ENCODE measurements at places on chromosomes 3 and 15. TPM values are rescaled to one million over a fixed set of nuclear protein-coding genes. Genes with fewer than 3 reads are reported as not detected.
A peak's percentile ranks its signal among the peaks of the same experiment; 100 is the strongest.

- DNase-seq, result no peak
Measured at GRCh38 chr3:175743733-175744400, 884.7 kb downstream of the NAALADL2 start.

- no peak for DNase-seq
Measured at GRCh38 chr15:40314723-40315276, 7.1 kb upstream of the PLCB2 start.

OR5K2 gene
- not detected for total RNA-seq

- DNase-seq, result no peak
Measured at GRCh38 chr3:30500666-30501399, 105.6 kb upstream of the TGFBR2 start.

DNA sequence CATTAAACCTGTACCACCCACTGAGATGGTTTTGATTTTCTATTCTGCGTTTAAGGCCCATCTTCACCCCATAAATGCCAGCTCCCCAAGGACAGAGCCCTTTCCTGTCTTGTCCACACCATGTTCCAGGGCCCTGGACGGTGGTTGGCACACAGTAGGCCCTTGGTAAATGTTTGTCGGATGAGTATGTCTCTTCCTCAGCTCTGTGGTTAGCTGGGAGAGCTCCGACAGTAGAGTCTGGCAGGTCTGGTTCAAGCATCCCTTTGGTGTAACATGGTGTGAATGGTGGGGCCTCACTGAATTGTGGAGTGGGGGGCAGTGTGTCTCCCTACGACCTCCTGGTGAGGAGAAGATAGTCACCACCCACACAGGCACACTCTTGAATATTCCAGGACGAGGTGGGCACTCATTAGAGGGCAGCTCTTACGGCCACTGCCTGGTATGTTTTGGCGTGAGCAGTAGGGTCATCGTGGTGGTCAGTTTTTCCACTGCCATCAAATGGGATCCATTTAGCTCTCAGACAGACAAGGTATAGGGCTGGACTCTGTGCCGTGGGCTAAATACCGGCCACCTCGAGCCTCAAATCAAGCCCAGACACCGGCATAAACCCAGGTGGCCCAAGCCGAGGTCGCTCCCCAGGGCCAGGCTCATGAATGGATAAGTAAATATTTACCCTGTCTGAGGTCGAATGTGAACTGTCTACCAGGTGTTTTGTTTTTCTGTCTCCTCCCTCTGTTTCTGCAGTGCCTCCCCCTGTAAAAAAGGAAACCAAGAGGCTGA is 61.3 kb downstream of the SMAD3 start:
- no peak for DNase-seq

SAMMSON gene
- 0.98 TPM for total RNA-seq

DNA sequence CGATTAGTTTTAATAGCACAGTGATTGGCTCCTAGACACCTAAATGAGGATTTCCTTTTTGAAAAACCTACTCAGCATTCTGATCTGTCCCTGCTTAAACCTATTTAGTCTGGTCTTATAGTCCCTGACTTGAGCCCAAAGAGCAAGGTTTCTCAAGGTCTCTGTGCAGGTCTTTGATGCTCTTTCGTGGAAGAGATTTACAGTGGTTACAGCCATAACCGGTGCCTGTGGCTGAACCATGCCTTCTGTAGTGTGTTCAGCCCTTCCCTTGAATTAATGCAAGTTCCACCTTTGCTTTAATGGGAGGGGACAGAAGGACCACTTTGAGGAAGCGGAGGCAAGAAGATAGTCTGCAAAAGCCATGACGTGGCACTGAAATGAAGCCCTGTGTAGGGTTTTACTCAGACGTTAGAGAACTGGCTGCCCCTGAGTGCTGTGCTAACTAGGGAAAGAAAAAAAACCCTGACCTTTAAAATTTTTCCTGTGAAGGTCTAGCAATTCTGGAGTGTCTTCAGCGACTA is 43.0 kb downstream of the ZBTB38 start:
- no peak for DNase-seq

DNA sequence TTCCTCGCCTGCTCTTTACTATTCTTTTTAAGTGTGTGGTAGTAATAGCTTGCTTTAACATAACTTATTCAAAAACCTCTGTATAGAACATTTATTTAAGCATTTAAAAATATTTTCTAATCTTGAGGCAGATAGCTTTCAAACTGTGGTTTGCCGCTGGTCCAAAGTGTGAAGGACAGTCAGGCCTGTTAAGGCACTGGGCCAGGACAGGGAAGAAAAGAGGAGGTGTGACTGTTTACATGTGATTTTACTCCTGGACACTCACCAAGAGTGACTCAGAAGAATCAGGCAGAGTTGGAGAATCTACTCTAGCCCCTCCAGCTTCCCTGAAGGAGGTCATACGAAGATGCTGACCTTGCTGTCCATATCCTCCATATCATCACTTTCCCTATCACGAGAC is 44.7 kb downstream of the CEP152 start:
- DNase-seq, result no peak

DNA sequence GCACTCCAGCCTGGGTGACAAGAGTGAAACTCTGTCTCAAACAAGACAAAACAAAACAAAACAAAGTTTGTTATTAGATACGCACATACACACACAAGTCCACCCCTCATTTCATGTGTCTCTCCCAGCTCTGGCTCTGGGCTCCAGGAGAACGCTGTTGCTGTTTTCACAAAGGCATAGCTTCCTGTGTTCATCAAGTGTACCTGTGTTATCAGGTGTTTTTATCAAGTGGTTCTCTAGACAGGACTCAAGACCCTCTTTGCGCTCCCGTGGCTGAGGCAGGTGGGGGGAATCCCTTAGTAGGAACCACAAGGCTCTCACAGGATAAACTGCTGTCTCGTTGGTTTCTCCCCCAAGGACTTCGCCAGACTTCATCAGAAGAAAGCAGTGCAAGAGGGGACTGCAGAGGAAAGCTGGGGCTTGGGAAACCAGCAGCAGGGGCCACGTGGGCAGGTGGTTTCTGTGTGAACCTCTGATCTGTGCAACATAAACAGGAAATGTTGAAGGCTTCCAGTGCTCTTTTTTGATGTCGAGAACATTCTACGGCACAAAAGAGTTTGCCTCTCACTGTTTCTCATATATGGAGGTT is 6.9 kb upstream of the PPP1R2 start:
- DNase-seq, result no peak

DNA sequence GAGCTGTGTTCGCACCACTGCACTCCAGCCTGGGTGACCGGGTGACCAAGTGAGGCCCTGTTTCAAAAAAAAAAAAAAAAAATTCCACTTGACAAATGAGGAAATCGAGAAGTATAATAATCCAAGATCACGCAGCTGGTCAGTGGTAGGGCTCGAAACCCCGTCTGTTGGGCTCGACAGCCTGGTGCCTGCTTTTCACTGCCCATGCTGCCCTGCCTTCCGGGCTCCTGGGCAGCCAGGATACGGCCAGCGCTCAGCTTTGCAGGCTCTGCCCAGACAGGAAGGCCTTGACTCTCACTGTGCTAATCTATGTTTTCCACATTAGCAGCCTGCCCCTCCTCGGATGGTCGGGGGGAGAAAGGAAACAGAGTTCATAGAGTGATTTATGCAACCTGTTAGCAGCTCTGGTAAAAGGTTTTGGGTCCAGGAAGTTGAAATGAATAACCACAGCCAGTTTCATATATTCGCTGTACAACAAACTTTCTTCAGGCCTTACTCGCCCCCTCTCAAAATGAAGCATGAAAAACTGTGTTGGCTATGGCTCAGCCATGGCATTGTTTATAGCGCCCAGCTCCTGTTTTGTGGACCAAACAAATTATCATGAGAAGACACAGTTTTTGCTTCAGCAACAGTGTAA is 108.8 kb downstream of the XXYLT1 start:
- DNase-seq, result peak; percentile 83

GOLGA8Q gene
- total RNA-seq, result 1.6 TPM

SPTBN5 gene
- 1.2 TPM for total RNA-seq

DNA sequence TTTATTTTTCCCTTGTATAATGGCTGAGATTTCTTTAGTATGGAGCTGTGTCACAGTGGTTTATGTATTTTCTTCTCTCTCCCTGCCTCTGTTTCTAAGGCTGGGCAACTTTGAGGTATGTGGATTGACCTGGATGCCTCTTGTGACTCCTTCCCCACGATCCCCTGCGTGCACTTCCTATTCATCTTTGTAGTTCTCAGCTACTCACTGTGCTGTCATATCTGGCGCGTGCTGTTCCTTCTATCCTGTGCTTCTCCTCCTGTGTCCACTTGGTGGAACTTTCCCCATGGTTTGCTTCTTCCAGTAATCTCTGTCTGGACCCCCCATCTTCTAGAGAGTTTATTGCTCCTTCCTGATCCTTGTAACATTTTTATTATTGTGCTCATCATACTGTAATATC is 97.3 kb downstream of the AKAP13 start:
- DNase-seq, result peak; percentile 44

DNA sequence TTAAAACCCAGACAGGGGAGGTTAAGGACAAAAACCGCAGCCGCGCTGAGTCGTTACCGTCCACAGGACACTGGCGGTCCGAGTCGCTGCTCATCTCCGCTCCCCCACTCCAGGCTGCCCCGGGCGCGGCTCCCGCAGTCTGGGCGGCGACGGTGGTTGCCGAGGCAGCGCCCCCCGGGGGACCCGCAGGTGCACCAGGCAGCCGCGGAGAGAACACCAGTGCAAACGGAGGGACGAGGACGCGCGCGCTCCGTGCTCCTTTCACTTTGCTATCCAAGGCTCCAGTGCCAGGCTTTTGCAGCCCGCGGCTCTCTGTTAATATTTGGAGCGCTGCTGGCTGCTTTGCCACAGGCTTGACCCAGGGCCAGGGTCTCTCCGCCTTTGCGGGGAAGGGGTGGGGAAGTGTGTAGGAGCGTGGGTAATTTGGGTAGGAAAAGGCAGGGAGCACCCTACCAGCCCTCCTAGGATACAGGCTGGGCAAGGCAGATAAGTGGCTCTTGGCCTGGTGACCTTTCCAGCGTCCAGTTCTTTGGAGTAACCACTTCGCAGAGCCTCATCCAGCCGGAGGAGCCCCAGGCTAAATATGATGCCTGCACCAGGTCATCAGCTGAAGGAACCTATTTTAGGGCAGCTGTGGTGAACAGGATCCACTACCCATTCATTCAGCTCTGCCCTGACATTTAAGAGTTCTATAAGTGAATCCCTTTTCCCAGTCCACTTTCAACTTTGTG is at the start of gene GADL1:
Gene GADL1 (minus strand): TSS at position 141 of the 731 bp plus-strand sequence. CDS start 47 bp downstream, at position 94.
- DNase-seq, result peak; percentile 73

DNA sequence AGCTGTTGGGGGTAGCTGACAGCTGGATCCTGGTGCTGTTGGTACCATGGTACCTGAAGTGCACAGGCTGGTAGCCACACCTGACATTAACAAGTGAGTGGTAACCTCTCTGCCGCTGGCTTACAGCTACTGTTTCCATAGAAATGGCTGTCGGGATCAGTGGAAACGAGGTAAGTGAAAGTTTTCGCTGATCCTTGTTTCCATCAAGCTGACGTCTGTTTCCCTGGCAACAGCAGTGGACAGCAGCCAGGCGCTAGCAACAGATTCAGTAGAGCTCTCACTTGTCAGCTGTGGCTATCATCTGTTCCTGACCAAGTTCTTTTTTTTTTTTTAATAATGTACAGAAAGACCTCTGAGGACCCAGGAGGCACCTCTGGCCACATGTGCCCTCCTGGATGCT is 166.2 kb downstream of the CHDH start:
- no peak for DNase-seq

TWF2 gene
- total RNA-seq, result 59.9 TPM

- DNase-seq, result no peak
Measured at GRCh38 chr15:73781038-73781925, 28.1 kb upstream of the INSYN1 start.

SLC6A1 gene
- 2.1 TPM for total RNA-seq

DNA sequence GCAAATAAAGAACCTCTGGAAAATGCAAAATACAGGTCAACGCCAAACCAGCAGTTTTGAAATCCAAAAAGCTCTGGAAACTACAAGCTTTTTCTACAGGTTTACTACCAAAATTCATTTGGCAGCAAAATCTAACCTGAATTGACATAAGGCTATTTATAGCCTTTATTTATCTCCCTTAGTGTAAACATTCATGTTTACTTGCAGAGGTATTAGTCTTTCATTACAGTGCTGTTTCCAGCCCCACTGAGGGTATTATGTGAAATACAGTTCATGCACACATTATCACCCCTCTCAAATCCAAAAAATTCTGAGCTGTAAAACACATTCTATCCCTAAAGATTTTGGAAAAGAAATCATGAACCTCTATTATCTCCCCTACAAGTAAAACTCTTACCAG is 7.2 kb downstream of the SKIC8 start:
- no peak for DNase-seq

DNA sequence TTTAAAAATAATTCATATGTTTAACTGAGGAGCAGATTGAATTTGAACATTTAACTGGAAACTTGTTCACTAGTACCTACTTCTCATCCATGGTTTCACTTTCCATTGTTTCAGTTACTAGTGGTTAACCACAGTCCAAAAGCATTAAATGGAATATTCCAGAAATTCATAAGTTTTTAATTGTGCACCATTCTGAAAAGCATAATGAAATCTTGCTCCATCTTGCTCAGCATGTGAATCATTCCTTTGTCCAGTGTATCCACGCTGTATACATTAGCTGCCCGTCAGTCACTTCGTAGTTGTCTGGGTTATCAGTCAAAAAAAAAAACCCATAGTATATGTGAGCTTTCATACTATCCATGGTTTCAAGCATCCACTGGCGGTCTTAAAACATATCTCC is 217.6 kb downstream of the TPRG1 start:
- no peak for DNase-seq

GRCh38 chr3:140467796-140468315 is 210.0 kb upstream of the TRIM42 start:
- DNase-seq, result no peak

Measured in kidney (tissue), 22 donors.